ENCODE measurements at places on chromosomes 12 and 14.

DNA sequence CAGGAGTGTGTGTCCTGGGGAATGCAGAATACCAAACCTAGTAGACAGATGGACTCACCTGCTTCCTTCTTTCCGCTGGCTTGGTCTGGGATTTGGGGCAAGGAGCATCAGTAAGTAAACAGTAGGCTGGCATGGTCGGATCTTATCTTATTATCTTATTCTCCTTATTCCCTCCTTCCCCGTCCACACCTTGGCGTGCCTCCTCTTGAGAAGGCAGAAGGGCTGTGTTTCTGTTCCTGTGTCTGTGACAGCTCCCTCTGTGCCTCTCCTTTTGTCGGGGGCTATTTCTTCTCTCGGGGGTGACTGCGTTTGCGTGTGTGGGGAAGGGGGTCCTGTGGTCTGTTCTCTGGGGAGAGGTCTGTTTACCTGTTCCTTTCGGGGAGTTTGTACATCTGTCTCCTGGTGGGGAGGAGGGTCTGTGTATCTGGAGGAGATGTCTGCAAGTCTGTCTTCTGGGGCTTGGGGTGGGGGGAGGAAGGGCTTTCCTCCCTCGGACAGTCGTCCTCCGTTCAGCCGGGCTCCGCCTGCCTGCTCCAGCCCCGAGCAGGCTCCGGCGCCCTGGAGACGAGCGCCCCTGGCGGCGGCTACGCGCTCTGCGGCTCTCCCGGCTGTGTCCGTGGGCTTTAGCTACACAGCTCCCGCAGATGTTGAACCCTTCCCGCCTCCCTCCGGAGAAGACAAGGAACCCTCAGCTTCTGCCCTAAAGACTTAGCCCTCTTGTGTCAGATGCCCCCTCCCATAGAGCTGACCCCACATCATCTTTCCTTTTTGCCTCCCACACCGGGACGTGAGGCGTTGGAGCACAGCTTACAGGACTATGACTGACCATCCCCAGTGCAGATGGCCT is 4.4 kb downstream of the KRT86 start:
- DNase-seq: peak; percentile 64

DNA sequence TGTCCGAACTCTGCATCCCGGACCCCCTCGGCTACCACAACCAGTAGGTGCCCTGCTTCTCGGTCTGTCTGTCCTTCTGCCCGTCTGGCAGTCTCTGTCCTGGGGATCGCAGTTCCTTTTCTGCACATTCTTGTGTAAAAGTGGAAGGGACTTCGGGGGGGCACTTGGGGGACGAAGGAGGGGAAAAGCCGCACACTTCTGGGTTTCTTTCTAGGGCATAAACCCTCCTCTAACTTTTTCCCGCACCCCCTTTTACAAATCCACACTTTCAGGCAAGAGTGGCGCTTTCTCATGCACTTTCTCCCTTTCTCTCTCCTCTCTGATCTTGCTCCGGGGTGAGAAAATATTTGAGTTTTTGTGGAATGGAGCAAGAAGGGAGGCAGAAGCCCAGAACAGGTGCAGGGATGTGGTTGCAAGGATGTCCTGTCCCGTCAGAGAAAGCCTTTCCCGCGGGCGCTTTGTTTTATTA is 506 bp downstream of the ESRRB start:
- no peak for DNase-seq

- DNase-seq: no peak
Observed at GRCh38 chr12:41019461-41019860, 168.7 kb upstream of the PDZRN4 start.

GRCh38 chr14:93963692-93964091 is 12.7 kb downstream of the ASB2 start:
- no peak for DNase-seq

DNA sequence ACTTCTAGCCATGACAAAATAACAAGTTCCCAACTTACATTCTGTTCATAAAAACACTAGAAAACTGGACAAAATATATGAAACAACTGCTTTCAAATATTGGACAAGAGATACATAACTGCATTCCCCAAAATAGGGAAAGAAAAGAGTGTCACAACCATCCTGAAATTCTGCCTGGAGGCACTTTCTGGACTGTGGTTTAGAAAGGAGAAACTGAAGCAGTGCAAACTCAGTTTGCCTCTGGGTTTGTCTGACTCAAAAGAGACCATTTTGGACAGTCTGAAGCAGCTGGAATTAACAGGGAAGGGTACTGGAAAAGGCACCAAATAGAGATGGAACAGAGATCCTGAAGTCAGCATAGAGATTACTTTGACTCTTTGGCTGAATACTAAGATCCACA is 11.3 kb upstream of the SYT1 start:
- DNase-seq: no peak

- DNase-seq: no peak
Observed at GRCh38 chr14:32202491-32202997, 525 bp downstream of the RNU6-8 start.
